ENCODE measurements at places on chromosomes 7 and 10.
A peak's percentile ranks its signal among the peaks of the same experiment; 100 is the strongest.

DNA sequence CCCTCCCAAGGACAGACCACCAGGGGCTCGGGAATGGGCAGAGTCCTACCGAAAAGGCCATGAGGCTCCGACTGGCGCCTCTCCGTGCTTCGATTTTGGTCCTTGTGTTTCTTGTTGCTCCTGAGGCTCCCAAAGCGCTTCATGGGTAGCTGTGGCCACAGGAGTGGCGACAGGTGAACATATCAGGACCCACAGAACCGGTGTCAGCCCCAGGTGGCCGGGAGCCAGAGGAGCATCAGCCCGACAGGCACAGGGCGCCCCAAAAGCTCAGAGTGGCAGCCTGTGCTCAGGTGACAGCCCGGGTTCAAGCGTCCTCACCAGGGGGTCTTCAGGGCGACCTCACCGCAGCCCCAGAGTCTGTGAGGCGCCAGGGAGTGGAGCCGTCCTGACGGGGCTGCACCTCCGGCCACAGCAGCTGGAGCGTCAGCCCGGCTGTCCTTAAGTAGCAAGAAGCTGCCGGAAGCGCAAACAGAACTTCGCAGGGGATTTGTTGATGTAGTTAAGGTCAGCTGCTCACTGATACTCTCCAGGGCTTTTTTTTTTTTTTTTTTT lies 141.0 kb downstream of the PRKAG2 start:
- H3K4me1 ChIP-seq = peaks cover 72% of the 10 kb centered on the region
- peaks cover 19% of the 10 kb centered on the region for H3K27me3 ChIP-seq
- peaks cover 4% of the 10 kb centered on the region for H3K36me3 ChIP-seq
- H3K27ac ChIP-seq = peak overlapping the region; percentile 57

GRCh38 chr10:116792817-116793216 lies 50.5 kb upstream of the HSPA12A start:
- H3K27ac ChIP-seq = no peak overlapping the region
- no peak for DNase-seq
- no peak overlapping the region for H3K4me3 ChIP-seq
- no peaks in the 10 kb centered on the region for H3K4me1 ChIP-seq
- peaks cover 54% of the 10 kb centered on the region for H3K27me3 ChIP-seq

DNA sequence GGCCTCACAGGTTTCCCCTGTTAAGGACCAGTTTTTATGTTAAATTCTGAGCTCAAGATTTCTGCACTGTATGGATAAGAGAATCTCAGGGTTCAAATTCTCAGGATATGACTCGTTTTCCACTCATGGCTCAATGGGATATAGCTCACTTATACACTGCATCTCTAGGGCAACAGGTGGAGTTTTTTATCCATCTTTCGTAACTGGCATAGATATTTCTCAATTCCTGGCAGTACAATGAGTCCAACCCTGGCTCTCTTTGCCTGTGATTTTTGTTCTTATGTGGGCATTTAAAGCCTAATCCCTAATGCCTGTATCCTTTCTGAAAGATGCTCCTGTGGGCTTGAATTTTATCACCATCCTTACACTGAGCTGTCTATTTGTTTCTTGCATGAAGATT lies 7.6 kb downstream of the CCDC172 start:
- no peaks in the 10 kb centered on the region for H3K36me3 ChIP-seq
- DNase-seq = no peak
- no peak overlapping the region for H3K27ac ChIP-seq
- no peaks in the 10 kb centered on the region for H3K4me1 ChIP-seq

DNA sequence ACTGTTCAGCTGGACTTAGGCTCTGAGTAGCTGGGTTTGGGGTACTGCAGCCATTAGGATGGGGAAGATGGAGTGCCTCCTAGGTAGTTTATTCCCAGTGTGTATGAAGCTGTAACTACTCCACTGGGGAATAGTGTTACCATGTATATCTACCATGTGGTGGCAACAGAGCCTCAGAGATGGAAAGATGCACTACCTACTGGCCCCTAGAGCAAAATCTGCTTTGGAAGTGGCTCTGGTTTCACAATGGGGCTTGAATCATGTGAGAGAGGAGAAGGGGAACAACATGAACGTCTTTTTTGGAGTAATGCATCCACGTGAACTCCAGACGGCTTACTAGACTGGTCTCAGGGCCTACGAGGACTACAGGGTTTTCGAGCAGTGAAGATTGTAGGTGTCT lies 167.3 kb downstream of the CALCR start:
- H3K4me3 ChIP-seq = no peak overlapping the region
- H3K36me3 ChIP-seq = no peaks in the 10 kb centered on the region
- H3K4me1 ChIP-seq = no peaks in the 10 kb centered on the region
- DNase-seq = no peak

DNA sequence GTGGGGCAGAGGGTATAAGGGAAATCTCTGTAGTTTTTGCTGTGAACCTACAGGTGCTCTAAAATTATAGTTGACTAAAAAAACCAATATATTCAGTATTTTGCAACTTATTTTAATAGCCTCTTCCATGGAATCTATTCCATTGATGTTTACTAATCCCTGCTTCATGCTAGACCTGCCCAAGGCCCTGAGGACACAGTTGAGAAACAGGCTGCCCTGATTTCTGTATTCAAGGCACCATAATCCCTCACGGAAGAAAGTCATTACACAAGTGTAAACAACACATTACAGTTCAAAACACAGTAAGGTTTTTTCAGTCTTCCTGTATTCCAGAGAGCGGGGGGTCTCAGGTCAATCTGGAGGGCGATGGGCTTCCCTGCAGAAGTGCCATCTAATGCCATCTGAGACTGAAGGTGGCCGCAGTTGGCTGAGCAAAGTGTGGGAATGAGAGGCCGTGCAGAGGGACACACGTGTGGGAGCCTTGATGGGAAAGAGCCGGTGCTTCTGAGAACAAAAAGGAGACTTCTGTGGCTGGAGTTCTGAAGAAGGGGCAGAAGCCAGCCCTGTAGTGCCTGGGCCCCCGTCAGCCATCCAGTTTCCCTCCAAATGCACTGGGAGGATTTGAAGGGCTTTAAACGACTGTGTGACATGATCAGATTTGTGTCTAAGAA lies 146.9 kb downstream of the PTPN20 start:
- no peaks in the 10 kb centered on the region for H3K36me3 ChIP-seq
- peak overlapping the region; percentile 50 for H3K27ac ChIP-seq
- H3K27me3 ChIP-seq = peaks cover 20% of the 10 kb centered on the region
- peaks cover 55% of the 10 kb centered on the region for H3K4me1 ChIP-seq

DNA sequence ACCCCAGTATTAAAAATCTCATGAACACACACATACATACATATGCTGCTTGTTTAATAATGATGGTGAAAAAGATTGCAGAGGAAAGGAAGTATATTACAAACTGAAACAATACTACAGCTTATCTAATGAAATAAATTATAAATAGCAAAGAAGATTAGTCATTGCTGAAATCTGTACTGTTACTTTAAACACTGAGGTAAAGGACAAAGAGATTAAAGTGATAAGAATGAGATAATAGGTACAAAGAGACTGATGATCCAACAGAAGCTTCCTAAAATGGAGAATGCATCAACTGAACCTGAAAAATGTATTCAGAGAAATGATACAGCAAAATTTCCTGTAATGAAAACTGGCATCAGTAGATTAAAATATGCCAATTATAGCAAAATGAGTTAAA lies 91.5 kb upstream of the KCND2 start:
- no peaks in the 10 kb centered on the region for H3K27me3 ChIP-seq
- no peaks in the 10 kb centered on the region for H3K36me3 ChIP-seq
- DNase-seq = no peak
- H3K4me3 ChIP-seq = no peak overlapping the region

DNA sequence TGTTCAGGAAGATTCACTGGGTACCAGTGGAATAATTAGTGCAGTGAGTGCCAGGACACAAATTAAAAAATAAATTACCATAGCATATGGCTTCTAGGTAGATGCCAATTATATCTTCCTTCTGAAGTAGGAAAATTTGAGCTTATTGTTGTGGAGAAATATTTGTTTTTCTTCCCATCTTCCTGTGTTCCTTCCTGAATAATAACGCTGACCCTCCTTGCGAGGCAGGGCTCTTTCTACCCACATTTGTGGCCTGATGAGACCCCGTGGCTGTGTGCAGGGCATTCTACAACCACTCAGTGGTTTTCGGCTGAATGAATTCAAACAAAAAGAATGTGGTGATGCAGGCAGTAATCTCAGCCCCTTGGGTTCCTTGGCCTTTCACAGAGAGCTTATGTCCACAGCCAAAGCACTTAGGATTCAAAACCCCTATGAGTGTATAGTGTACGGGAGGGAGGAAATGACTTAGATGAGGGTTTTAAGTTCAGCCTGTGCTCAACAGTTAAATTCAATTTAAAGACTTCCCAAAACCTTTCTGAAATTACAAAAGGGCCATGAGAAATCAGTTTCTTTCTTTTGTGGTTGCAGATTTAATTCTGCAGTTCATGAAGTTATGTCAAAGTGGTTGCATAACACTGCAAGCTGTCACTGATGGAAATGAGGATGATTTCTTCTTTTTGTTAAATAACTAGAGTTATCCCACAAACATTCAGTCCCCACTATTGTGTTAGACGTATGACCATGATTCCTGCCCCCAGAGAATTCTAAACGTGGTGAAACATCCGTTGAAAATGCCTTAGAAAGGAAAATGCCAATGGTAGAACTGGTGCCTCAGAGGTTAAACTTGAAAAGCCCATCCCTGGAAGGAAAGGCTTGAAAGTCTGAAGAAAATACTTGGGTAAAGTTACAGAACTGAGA lies 255.3 kb downstream of the FZD1 start:
- no peak for DNase-seq
- no peaks in the 10 kb centered on the region for H3K27me3 ChIP-seq

GRCh38 chr7:24825931-24826661 lies 68.8 kb upstream of the GSDME start:
- no peaks in the 10 kb centered on the region for H3K36me3 ChIP-seq
- H3K4me3 ChIP-seq = no peak overlapping the region
- peaks cover 8% of the 10 kb centered on the region for H3K4me1 ChIP-seq
- DNase-seq = no peak
- no peaks in the 10 kb centered on the region for H3K27me3 ChIP-seq

Data from nephron progenitor cell (in vitro differentiated cells).